AG09309 (cell line): ENCODE measurements at places on chromosomes 12 and 14.

DNA sequence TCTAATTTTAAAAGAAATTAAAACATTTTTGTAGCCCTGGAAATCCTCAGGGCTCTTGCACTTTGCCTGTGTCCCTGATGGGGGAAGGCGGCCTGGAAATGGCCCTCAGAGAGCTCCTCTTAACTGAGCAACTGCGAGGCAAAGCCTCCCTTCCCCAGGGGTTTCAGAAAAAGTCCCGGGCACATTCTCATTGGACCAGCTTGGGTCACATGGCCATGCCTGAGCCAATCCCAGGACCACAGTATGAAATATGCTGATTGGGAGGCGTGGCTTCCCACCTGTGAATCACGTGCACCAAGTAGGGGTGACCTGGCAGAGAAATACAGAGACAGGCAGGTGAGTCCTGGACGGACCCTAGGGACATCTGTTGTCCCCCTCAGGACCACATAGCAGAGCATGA lies 90.4 kb upstream of the SFSWAP start:
- DNase-seq: no peak

DNA sequence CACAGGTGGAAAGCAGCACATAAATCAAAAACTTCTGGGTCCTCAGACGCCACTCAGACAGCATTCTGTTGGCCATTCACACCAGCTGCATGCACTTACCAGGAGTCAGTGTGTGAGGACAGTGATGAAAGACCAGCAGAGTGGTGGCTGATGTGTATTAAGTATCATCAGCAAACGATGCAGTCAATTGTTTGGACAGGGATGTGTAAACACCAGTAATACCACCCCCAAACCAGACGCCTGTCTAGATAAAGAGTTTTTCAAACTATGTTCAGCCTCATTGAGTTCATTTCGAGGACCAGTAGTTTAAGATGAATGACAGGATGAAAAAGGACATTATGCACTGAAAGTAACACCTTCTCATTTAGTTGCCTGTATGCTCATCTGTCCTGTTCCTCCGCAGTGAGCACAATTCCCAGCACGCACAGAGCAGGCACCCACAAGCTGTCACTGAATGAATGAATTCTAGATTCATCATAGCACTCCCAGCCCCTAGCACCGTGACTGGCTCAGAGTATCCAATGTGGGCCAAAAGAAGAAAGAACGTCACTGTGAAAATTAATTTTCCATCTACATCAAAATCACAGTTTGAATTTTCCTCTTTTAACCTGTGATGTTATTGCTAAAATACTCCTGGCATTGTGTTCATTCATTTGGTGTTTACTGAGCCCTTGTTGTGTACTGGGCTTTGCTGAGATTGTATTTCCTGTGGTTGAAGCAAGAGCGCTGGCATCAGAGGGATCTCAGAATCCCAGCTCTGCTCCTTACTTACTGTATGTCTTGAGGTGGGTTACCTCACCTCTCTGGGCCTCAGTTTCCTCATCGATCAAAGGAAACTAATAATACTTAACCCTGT lies 124.8 kb upstream of the NOS1 start:
- DNase-seq: no peak

GRCh38 chr12:109130297-109131153 lies 14.1 kb downstream of the ACACB start:
- DNase-seq: no peak

- DNase-seq: no peak
Measured at GRCh38 chr12:112996501-112996900, 18.2 kb downstream of the OAS2 start.

GRCh38 chr14:76096257-76096656 lies 55.5 kb upstream of the GPATCH2L start:
- no peak for DNase-seq

DNA sequence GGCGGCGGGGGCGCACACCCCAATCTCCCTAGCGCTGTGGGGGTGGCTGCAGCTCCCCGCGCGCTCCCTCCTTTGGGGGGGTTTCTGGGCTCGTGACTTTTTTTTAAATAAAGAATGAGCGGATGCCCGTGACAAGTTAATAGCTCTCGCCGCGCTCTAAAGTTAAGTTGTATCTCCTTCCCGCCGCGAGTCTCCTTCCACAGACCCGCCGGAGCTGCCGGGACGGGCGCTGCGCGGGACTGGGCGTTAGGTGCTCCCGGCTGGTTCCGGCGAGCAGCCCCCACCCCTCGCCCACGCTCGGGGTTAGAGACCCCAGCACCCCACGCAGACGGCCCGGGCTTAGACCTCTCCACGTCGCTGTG lies 82.6 kb upstream of the HMGA2 start:
- DNase-seq: no peak

DNA sequence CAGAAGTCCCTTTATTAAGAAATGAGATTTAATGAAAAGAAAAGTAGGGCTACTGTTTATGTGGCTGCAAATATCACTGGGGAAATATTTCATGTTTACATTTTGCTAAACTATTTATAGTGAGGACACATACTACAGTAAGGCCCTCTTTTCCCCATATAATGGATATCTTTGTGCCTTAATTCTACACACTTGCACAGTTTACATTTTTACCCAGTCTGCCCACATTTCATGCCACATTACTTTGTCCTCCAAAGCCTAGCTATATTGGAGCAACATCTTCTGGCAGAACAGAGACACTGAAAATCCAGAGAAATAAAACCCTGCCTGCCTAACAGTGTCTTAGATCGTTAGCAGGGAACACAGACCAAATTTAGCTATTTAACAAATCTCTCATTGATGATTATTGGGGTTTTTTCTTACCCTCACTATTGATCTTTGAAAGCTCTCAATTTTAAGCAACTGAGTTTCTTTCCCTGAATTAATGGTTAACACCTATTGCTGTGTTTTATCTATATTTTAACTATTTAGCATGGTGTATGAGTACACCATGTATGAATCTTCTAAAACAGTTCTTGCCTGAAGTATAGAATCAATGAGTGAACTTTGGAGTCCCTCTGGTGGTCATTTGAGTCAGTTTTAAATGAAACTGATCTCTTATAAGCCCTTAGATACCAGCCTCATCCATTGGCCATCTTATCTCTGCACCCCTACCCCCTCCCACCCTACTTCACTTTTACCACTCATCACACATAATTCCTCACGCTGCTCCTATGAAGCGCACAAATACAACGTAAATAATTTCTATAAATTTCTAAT lies 170.2 kb downstream of the BCAT1 start:
- DNase-seq: peak; percentile 17

DNA sequence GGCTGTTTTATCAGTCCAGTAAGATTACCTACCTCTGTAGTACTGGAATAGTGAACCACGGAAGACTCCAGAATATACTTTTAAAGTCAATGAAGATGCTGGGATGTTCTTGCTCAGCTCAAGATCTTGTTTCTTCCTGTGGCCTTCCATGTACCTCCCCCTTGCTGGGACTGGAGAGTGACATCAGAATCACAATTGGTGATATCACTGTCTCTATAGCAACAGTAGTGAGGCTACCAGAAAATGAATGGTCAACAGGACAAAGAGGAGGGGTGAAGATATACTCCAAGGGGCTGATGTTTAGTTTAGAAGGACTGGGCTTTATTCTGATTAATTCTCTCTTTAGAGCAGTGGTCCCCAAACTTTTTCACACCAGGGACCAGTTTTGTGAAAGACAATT lies 3.8 kb downstream of the AKAP3 start:
- DNase-seq: no peak

- DNase-seq: no peak
Measured at GRCh38 chr12:24903329-24904088, 45.4 kb downstream of the BCAT1 start.

GRCh38 chr12:50111395-50111692 lies 692 bp upstream of the COX14 start:
- no peak for DNase-seq

- DNase-seq: no peak
Measured at GRCh38 chr14:55582746-55583145, 2.7 kb downstream of the KTN1 start.

- no peak for DNase-seq
Measured at GRCh38 chr14:60125918-60126317, 34.2 kb downstream of the PCNX4 start.

GRCh38 chr14:101199028-101199770 lies 295.7 kb upstream of the RTL1 start:
- DNase-seq: no peak

DNA sequence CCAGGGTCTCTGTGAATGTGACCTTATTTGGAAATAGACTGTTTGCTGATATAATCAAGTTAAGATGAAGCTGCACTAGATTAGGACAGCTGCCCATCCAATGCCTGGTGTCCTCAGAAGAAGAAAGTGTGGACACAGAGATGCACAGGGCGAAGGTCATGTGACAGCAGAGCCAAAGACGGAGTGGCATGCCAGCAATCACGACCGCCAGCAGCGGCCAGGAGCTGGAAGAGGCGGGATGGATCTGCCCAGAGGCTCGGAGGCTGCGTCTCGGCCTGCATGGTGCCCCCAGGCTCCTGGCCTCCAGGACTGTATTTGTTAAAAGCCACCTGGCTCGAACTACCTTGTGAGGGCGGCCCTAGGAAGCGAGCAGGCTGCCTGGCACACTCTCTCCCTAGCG lies 76.5 kb downstream of the RFLNA start:
- DNase-seq: no peak

DNA sequence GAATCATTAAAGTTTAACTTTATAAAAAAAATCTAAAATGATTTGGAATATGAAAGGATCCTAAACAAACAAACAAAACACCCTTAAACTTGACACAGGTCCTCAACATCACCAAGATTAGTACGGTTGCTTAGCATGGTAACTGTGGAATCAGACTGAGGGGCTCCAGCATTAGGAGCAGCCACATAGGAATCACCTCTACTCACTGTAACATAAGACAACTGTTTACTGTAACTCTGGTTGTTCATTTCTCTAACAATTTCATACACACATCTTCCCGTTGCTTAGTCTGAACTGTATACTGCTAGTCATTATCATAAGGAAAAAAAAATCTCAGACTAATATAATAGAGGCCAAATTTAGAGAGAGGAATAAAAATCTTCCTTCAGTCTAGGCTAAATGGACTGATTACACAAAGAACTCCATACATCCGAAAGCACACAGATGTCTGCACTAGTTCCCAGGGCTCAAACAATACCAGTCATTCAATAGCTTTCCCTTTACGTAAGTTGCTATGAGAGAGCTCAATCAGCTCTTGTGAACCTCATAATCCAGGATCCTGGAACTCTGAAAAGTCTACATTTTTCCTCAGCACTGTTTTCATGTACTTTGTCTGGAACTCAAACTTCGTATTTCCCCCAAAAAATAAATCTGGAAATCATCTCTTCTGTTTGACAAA lies 26.0 kb downstream of the LRP6 start:
- no peak for DNase-seq

DNA sequence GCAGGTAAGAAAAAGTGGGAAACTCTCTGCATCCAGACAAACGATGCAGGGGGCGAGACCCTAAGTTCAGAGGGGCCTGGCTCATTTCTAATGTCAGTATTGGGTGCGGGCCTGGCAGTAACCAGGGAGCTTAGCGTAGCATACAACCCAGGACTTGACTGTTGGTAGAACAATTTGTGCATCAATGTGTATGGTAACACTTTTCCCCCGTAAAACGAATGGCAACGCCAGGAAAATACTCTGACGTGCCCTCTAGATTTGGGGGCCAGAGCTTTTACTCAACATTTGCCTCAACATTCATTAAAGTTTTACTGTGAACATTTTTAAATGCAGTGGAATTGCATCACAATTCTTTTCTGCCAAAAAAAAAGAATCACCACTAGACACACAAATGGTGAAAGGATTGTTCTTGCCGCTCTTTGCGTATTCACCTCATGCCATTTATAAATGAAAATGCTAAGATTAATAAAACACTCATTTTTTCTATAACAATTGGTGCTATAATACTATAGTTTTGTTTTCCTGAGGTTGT lies 867 bp downstream of the RHOJ start:
- DNase-seq: no peak

- DNase-seq: no peak
Measured at GRCh38 chr14:76931631-76932402, 96.7 kb downstream of the IRF2BPL start.

- DNase-seq: no peak
Measured at GRCh38 chr12:6405963-6406362, 22.0 kb downstream of the LTBR start.

GRCh38 chr14:39877577-39878190 lies 445.5 kb upstream of the FBXO33 start:
- no peak for DNase-seq

DNA sequence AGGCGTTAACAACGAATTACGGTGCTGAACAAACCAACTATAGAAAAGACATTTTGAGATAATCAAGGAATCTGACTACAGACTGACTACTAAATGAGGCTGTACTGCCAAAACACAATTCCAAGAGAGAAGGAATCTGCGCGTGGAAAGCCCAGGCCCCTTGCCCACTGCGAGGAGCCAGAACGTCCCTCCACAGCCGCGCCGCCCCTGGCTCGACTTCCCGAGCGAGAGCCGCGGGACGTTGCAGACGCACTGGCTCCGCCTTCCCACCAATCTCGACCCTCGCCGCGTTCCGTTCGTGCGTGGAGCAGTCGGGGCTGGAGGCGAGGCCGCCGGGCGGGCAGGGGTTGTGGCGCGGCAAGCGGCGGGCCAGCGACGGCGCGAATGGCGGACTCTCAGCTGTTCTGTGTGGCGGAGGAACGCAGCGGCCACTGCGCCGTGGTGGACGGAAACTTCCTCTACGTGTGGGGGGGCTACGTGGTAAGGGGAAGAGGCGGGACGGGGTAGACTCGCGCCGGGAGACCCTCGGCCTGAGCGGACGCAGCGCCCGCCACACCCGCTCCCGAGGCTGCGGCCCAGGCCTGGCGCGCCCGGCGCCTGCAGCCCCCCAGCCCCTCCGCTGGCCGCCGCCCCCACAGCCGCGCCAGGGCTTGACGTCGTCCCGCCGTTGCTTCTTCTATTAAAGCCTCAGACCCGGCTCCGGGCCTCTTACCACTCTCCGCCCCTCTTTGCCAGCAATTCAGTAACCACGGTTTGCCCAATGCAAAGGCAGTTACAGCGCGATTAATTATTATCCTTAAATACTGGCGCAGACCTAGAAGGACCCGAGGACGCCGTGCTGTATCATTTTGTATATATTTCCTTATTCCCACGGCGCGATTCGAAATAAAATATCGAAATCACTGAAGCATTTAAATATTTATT lies at the start of gene KLHDC1:
KLHDC1 (plus strand) TSS at position 310 of the 924 bp plus-strand sequence; CDS start at position 385, 75 bp downstream.
- peak; percentile 33 for DNase-seq

DNA sequence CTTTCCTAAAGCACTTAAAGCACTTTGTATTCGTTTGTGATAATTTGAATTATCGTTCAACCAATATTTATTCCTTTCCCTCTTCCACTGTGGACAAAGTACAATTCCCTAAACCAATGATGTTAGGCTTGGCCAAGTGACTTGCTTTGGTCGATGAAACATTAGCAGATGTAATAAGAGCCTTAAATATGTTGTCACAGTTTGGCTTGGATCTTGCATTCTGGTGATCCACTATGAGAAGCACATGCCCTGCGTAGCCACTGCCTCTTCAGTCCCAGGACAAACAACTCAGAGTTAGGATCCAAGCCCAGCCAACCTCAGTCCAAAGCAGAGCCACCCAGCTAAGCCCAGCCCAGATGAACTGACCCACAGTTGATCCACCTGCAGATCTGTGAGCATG lies 8.4 kb upstream of the C12orf75 start:
- peak; percentile 50 for DNase-seq

GRCh38 chr12:2287589-2287988 lies 234.8 kb downstream of the CACNA1C start:
- DNase-seq: no peak
